Heart left ventricle (tissue), 16 donors: ENCODE measurements at places on chromosomes 11 and 22.

DNA sequence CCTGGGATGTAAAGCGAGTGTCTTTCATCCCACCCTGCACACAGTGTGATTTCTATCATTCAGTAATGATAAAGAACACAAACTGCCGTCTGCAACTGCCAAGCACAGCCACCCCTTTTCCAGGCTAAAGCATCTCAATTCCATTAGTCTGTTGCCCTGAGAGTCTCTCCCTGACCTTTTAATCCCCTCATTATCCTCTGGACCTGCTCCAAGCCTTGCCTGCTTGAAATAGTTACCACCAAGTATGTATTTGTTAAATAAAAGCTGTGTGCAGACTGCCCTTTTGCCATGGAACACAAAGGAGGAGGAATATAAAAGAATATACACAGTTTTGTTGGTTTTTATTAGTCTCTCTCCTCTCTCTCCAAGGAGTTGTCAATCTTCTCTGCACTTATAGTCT, 13.0 kb downstream of the GRAP2 start:
- H3K27me3 ChIP-seq = peaks cover 58% of the 10 kb centered on the region
- H3K36me3 ChIP-seq = no peaks in the 10 kb centered on the region
- no peak overlapping the region for H3K27ac ChIP-seq
- DNase-seq = no peak

DNA sequence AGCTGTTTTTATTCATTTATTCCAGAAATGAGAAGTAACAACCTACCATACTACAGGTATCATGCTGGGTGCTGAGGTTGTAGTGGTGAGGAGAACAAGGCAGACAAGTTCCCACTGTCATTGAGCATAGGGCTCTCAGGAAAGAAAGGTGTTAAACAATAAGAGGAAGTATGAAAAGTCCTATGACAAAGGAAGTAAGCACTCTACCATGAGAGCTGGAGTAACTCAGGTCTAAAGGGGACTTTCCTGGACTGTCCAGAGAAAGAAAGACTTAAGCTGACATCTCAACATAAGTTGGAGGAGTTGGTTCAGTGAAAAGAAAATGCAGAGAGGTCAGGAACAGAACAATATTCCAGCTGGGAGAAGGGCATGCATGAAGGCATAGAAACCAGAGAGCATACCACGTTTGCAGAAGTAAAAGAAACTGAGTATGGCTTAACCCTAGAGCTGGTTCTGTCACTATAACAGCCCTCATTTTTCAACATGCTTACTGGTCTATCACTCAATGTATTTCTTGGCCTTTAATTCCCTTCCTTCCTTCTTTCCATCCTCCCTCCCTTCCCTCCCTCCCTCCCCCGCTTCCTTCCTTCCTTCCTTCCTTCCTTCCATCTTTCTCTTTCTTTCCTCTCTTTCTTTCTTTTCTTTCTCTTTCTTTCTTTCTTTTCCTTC, 137.8 kb upstream of the BDNF start:
- DNase-seq = no peak
- H3K4me3 ChIP-seq = no peak overlapping the region
- H3K36me3 ChIP-seq = no peaks in the 10 kb centered on the region

DNA sequence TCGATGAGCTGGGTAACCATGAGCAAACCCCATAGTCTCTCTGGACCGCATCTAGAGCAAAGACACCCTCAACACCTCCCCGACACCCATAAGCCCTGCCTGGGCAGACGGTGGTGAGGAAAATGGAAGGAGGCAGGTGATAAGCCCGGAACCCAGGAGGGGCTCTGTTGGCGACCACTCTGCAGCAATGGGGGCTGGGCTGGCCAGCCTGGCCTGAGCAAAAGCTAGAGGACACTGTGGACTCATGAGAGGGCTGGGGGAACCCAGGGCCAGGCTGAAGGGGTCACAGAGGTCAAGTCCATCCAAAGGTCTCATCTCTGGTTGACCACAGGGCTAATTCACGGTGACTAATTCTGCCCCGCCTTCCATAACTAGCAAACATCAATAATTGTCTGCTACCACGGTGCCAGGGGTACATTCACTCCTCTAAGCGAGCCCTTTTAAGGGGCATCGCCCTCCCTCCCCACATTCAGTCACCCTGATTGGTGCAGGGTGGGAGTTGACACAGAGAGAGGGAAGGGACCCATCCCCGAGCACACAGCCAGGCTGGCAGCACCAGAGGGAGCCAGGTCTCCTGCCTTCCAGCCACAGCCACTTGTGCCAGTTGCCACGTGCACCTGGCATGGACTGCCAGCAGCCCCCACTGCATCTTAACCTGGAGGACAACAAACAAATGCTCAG, 4.0 kb downstream of the PYGM start:
- H3K27me3 ChIP-seq = no peaks in the 10 kb centered on the region
- no peak overlapping the region for H3K4me3 ChIP-seq
- H3K4me1 ChIP-seq = peaks cover 25% of the 10 kb centered on the region
- no peak overlapping the region for H3K27ac ChIP-seq
- H3K36me3 ChIP-seq = peaks cover 34% of the 10 kb centered on the region

GRCh38 chr22:29480512-29481264, 670 bp downstream of the NEFH start:
- H3K27me3 ChIP-seq = peaks cover 76% of the 10 kb centered on the region
- no peak for DNase-seq
- H3K27ac ChIP-seq = no peak overlapping the region
- peaks cover 10% of the 10 kb centered on the region for H3K4me1 ChIP-seq
- H3K36me3 ChIP-seq = no peaks in the 10 kb centered on the region
- peak overlapping the region; percentile 36 for H3K4me3 ChIP-seq

DNA sequence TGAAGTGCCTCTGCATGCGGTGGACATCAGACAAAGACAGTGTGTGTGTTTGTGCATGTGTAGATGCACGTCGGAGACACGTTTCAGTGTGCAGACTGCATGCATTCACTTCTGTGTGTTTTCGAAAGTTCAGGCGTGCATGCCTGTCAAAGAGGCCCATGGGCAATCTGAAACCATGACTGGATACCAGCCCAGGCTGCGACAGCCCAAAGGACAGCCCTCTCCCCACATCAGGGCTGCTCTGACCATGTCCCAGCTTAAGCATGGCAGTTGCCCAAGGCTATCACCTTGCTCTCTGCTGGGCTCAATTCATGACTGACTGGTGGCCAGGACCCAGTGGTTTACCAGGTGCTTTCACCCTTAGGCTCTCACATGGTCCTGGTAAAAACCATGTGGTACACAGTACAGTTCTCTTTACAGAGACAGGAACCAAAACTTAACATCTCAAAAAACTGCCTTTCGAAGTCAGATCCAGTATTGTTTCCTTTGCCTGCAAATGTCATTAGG, 423.7 kb upstream of the CADM1 start:
- H3K4me3 ChIP-seq = no peak overlapping the region
- no peaks in the 10 kb centered on the region for H3K27me3 ChIP-seq
- H3K4me1 ChIP-seq = peaks cover 18% of the 10 kb centered on the region
- H3K27ac ChIP-seq = no peak overlapping the region

- H3K27me3 ChIP-seq = no peaks in the 10 kb centered on the region
- no peaks in the 10 kb centered on the region for H3K4me1 ChIP-seq
- H3K27ac ChIP-seq = no peak overlapping the region
- peaks cover 2% of the 10 kb centered on the region for H3K36me3 ChIP-seq
These were observed 9.3 kb upstream of the KLHL35 start for GRCh38 chr11:75442161-75442885.

- no peak overlapping the region for H3K4me3 ChIP-seq
- H3K4me1 ChIP-seq = no peaks in the 10 kb centered on the region
- DNase-seq = no peak
- H3K27me3 ChIP-seq = no peaks in the 10 kb centered on the region
These were observed 21.8 kb upstream of the TMEM86A start for GRCh38 chr11:18676803-18677202.

DNA sequence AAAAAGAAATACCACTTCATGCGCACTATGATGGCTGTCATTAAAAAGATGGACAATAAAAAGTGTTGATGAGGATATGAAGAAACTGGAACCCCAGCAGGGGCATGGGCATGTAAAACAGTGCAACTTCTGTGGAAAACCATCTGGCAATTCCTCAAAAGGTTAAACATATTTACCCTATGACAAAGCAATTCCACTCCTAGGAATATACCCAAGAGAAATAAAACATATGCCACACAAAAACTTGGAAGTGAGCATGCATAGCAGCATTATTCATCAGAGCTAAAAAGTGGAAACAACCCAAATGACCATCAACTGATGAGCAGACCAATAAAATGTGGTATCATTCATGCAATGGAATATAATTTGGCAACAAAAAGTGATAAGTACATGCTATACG, 50.1 kb downstream of the LRRC32 start:
- H3K4me3 ChIP-seq = no peak overlapping the region
- H3K27ac ChIP-seq = no peak overlapping the region
- H3K27me3 ChIP-seq = no peaks in the 10 kb centered on the region
- no peaks in the 10 kb centered on the region for H3K36me3 ChIP-seq

DNA sequence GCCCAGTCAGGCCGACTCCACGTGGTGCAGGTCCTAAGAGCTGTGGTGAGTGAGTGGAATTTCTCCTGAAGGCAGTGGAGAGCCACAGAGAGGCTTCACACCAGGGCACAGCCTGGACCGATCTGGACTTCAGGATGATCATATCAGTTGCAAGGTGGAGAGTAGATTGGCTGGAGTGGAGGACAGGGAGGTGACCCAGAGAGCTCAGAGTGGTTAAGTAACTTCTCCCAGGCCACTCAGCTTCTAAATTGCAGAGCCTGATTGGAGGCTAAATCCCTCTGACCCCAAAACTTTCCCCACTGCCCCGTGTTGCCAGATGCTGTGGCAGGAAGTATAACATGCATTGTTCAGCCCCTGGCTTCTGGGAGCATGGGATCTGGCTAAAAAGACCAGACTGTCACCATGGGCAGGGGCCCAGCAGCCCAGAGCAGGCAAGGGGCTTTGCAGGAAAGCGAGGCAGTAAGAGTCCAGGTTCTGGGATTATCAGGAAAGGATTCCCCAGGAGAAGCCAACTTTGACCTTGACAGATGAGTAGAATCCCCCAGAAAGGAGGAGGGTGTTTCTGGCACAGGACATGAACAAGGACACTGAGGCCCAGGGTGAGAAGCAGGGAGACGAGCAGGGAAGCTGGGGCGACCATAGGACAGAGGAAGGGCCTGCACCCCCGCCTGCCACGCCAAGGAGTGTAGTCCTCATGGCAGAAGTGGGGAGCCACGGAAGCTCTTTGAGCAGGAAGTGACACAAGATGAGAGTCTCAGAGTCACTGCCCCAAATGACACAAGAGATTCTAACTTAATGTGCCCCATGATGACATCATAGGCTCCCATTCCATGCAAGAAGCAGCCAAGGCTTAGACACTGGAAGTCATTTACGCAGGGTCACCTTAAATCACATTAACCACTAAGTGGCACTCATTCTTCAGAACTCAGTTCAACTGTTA, 4.8 kb downstream of the SLC35C1 start:
- H3K27ac ChIP-seq = no peak overlapping the region
- no peak overlapping the region for H3K4me3 ChIP-seq
- H3K36me3 ChIP-seq = peaks cover 28% of the 10 kb centered on the region
- peaks cover 32% of the 10 kb centered on the region for H3K4me1 ChIP-seq
- DNase-seq = no peak

DNA sequence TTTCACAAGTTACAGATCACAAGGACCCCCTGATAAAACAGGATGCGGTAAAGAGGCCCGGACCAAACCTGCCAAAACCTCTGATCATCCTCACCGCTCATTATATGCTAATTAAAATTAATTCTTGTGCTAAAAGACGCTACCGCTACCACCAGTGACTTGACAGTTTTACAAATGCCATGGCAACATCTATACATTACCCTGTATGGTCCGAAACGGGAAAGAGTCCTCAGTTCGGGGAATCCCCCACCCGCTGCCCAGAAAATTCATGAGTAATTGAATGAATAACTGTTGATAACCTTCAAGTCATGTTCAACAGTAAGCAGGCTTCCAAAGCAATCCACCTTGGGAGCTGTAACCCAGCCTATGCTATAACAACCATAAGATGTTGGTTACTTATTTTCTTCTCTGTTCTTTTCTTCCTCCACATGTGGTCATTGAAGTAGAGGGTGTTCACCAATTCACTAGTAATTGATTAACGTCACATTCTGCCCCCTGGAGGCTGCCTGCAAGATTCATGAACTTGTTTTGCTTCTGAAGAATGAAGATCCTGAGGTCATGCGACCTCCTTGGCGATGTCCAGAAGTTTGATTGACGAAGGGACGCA, 20.6 kb downstream of the APOBEC3H start:
- no peaks in the 10 kb centered on the region for H3K4me1 ChIP-seq
- H3K4me3 ChIP-seq = no peak overlapping the region
- no peak overlapping the region for H3K27ac ChIP-seq

DNA sequence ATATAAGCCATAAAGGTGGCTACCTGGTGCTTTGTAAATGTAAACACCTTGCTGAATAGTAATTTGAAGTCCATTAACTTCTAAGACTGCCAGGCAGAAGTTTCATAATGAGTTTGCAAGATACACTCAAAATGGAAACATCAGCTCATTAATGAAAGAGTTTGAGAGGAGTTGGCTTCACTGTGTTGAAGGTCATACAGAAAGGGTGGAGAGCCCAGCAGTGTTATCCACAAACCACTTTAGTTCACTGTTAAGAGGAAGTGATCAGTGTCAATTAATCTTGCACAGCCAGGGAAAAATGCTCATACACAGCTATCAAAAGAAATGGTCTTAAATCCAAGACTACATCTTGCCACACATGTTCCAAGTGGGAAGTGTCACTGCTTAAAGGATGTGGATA, 689.4 kb downstream of the JRKL start:
- no peaks in the 10 kb centered on the region for H3K4me1 ChIP-seq
- DNase-seq = no peak
- H3K4me3 ChIP-seq = no peak overlapping the region
- H3K27me3 ChIP-seq = no peaks in the 10 kb centered on the region
- H3K27ac ChIP-seq = no peak overlapping the region
- no peaks in the 10 kb centered on the region for H3K36me3 ChIP-seq

DNA sequence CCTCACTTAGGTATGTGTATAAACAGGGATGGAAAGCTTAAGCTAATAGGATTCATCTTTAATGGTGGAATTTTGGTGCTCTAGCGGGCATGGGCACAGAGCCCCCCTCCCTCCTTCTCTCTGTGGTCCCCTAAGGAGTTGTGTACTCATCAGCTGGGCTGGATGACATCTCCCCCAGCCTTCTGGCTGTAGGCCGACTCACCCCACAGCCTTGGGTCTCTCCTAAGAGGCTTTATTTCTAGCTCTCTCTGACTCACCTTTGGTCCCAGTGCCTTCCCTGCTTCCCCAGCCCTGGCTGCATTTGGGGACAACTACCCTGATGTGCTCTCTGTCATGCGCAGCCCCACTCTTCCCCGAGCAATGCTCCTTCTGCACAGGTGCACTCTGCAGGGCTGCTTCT, 26.9 kb downstream of the SLC6A5 start:
- no peaks in the 10 kb centered on the region for H3K4me1 ChIP-seq
- no peak overlapping the region for H3K4me3 ChIP-seq
- H3K27ac ChIP-seq = no peak overlapping the region
- no peaks in the 10 kb centered on the region for H3K36me3 ChIP-seq
